Fibroblast of the aortic adventitia (primary cell): ENCODE measurements at places on chromosomes 1 and 21. TPM values are rescaled to one million over a fixed set of nuclear protein-coding genes. Genes with fewer than 3 reads are reported as not detected.
A peak's percentile ranks its signal among the peaks of the same experiment; 100 is the strongest.

TTC22 gene
- total RNA-seq: under 0.01 TPM in 1 of 2 replicates, not detected in the other

DNA sequence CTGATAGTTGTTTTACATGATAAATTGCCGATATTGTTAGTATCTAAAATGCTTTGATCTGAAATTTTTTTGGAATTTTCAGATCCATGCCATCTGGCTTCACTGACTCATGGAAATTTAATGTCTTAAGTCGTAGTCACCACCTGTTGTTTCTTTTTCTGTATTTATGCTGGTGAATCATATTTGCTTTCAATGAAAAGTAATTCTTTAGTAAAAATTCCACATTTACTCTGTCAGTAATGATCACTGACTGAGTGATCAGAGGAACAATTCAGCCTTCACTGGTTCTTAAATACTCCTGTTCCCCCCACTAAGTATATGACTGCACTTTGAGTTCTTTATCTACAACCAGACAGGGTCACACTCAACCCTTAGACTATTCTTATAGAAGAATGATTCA lies 185.6 kb upstream of the NRIP1 start:
- DNase-seq: peak; percentile 58

- DNase-seq: no peak
These were observed 5.3 kb downstream of the PUSL1 start for GRCh38 chr1:1313500-1314236.

DNA sequence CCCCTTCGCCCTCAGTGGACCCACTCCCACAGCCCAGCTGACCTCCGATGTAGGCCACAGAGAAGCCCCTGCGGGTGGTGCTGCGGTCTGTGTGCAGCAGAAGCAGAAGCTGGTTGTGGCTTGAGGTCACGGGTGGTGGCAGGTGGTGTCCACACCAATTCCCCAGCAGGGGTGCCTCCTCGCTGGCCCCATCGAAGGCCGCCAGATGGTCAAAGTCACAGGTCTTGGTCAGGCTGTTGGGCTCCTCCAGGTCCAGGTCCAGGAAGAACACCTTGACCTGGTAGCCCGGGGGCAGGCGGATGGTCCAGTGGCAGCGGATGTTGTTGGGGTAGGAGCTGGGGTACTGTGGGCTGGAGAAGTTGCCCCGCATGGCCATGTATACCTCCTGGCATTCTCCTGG lies 13.1 kb downstream of the CDCP2 start:
- no peak for DNase-seq

DNA sequence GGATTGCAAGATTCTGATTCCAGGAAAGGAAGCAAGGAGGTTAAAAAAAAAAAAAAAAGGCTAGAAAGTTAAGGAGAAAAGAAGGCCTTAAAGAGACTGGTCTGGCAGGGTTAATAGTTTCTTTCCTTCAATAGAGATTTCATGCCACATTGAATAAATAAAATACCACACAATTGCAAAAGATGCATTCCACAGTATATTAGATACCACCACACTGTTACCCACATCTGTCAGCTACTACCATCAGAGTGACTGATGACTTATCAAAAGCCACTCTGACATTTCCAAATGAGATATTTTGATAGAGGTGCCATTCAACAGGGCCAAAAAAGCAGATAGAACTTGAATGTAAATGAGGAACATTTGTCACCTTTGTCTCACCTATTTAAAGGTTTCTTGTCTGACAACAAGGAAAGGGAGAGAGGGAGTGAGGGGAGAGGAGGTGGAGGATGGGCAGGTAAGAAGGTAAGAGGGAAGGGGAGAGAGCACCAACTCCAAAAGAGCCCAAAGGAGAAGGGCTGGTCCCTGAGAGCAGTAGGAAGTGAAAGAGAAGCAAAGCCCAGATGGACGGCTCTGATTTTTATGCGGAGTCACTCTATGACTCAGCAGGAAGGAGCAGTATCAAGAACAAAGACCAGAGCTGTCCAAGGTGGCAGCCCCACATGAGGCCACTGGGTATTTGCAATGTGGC lies 38.3 kb downstream of the LRRN2 start:
- peak; percentile 81 for DNase-seq

GRCh38 chr1:19361611-19362147 lies 49.6 kb downstream of the SLC66A1 start:
- peak; percentile 65 for DNase-seq

DNA sequence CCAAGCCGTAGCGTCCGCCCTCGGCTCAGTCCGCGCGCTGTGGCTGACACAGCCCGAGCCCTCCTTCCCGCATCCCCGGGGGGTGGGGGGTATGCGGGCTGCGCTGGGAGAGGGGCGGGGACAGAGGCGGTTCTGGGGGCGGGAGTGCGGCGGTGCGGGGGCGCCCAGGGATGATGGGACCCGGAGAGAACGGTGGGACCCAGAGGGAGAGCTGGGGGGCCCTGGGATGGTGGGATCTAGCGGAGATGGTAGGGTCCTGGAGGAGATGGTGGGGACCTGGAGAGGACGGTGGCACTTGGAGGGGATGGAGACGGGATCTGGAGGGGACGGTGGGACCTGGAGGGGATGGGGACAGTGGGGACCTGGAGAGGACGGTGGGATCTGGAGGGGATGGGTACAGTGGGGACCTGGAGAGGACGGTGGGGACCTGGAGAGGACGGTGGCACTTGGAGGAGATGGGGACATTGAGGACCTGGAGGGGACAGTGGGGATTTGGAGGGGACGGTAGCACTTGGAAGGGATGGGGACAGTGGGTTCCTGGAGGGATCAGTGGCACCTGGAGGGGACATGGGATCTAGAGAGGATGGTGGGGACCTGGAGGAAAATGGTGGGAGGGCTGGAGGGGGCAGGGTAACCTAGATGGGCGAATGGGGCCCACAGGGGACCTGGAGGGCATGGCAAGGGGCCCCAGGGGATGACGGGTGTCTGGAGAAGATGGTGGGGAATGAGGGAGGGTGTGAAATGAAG lies 477 bp downstream of the SNAP47 start:
- no peak for DNase-seq

GRCh38 chr1:168096296-168097165 lies 40.2 kb downstream of the GPR161 start:
- DNase-seq: no peak

COA7 gene
- total RNA-seq: 15.2 and 15.7 TPM in 2 replicates

GRCh38 chr1:199550199-199551065 lies 477.1 kb upstream of the NR5A2 start:
- DNase-seq: peak; percentile 70

DNA sequence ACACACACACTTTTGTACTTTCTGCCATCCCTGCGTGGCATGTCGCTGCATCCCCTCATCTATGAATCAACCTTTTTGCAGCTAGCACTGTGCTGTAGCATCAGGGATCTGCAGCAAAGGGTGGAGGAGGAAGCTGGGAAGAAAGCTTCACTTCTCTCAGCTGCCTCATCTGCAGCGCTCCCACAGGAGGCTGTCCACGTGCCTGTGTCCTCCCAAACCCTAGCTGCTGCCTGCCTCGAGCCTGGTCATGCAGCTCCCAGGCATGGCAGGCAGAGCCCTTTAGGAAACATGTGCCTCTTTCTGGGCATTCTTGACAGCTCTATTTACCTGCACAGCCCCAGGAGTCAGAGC lies 262.1 kb upstream of the SGIP1 start:
- peak; percentile 60 for DNase-seq

DNA sequence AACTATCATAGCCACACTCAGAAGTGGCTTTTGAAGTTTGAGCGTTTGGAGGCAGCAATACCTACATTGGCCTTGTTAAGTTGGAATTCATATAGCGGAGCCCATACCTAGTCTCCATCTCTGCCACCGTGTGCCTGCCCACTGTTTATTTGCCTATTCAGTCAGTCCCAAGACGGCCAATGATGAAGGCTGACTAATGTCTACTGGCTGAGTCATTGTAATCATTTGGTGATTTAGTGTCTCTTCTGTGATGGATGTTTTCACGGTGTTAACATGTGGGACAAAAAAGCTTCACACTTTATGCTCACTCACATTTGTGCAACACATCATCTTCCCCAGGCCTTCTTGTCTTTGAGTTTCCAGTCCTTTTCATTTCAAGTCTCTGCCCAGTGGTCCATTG lies 92.6 kb upstream of the PBX1 start:
- no peak for DNase-seq

DNA sequence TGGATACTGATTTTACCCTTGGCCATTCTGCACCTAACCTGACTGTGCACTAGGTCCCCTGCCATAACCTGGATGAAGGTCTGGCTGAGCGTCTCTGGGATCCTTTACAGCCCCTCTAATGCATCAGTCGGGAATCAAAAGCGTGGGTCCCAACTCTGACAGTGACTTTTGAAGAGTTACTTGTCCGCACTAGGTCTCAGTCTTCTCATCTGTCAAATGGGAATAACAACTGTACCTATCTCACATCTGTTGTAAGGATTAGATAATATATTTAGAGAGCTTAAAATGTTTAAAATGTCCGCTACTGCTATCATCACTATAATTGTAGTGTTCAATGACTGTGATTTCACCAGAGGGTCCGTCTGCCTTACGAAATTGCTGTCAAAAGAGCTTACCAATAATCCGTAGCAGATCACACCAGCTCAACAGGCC lies 746 bp downstream of the TADA1 start:
- DNase-seq: no peak

DNA sequence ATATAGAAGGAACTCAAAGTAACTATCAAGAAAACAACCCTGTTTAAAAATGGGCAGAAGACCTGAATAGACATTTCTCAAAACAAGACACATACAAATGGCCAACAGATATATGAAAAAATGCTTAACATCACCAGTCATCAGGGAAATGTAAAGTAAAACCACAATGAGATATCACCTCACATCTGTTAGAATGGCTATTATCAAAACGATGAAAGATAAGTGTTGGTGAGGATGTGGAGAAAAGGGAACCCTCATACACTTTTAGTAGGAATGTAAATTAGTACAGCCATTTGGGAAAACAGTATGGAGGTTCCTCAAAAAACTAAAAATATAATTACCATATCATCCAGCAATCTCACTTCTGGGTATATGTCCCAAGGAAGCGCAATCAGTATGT lies 3.0 kb downstream of the CTSS start:
- DNase-seq: no peak

NBPF6 gene
- not detected in 2 replicates for total RNA-seq

IGSF3 gene
- 0.27 TPM in 1 of 2 replicates, not detected in the other for total RNA-seq

DNA sequence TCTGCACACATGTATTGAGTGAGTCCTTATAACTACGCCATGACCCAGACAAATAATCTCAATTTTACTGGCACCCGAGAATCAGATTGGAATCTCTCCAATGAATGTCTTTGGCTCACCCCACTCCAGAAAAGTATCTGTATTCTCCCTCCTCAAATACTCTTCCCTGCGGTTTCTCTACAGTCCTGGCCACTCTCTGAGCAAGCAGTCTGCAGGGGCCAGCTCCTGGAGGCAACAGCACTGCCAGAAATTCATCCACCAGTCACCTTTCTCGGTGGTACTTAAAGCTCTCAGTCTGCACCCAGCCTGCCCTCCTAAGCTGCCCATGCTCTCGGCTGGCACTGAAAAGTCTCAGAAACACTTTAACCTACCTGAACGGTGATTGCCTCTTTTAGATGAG lies 16.1 kb upstream of the LYST start:
- DNase-seq: peak; percentile 61

DNA sequence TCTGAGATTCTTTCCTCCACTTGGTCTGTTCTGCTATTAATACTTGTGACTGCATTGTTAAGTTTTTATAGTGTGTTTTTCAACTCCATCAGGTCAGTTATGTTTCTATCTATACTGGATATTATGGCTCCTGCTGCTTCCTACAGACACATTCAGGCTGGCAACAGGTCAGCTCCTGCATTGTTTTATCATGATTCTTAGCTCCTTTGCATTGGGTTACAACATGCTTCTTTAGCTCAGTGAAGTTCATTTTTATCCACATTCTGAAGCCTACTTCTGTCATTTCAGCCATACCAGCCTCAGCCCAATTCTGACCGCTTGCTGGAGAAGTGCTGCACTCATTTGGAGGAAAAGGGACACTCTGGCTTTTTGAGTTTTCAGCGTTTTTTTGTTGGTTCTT lies 37.3 kb upstream of the F3 start:
- DNase-seq: peak; percentile 76

DNA sequence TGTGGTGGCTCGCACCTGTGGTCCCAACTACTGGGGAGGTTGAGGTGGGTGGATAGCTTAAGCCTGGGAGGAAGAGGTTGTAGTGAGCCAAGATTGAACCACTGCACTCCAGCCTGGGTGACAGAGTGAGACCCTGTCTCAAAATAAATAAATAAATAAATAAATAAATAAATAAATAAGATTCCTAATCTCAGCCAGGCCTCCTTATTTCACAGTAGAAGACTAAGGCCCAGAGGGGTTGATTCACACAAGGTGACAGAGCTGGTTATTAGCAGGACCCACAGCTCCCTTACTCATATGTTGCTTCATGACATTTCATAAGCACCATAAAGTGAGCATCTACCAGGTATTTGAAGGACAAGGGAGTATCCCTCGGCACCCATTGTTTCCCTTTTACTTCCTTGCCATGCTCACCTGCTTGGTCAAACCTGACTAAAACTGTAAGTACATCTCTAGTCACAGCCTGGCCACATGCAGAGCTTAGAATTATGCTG lies 32.7 kb downstream of the ALG14 start:
- no peak for DNase-seq

LCA5L gene
- total RNA-seq: 0.65 and 3.1 TPM in 2 replicates

DNA sequence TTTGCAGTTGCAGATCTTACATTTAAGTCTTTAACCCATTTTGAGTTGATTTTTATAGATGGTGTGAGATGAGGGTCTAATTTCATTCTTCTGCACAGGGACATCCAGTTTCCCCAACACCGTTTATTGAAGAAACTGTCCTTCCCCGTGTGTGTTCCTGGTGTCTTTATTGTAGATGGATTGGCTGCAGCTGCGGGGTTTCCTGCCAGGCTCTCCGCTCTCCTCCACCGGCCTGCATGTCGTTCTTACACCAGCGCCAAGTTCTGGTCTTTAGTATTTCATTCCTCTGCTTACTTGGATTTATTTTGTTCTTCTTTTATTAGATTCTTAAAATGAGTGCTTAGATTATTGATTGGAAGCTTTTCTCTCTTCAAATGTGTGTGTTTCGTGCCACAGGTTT lies 98.9 kb upstream of the COL6A1 start:
- DNase-seq: no peak

DNA sequence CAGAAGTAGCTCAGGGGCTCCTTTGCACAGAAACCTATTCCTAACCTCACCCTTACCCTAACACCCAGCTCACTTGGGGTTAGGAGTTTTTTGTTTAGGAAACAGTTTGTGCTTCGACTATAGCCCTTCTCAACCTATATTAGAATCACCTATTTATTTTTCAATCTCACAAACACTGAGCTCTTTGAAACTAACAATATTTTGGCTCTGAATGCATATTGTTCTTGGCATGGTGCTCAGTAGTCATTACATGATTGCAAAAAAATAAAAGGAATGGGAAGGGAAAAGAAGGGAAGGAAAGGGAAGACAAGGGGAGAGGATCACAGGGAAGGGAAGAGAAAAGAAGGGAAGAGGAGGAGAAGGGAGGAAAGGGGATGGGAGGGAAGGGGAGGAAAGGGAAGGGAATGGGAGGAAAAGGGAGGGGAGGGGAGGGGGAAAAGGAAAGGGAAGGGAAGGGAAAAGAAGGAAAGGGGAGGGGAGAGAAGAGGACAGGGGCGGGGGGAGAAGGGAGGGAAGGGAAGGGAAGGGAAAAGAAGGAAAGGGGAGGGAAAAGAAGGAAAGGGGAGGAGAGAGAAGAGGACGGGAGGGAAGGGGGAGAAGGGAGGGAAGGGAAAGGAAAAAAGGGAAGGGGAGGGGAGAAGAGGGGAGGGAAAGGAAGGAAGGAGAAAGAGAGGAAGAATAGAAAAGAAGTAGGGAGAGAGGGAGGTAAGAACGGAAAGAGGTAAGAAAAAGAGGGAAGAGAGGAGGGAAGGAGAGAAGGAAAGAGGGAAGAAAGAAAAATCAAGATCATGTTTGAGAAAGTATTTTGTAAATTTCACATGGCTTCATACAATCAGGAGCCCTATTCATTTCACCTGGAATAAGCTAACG lies 484.1 kb upstream of the NFIA start:
- peak; percentile 8 for DNase-seq

- no peak for DNase-seq
These were observed 5.2 kb upstream of the KCNAB2 start for GRCh38 chr1:6040444-6040843.
